Cardiac septum (tissue), 1 donor: ENCODE measurements at places on chromosomes 6 and 20. TPM values are rescaled to one million over a fixed set of nuclear protein-coding genes. Genes with fewer than 3 reads are reported as not detected.

The DEFB124 gene
- total RNA-seq = not detected

- DNase-seq = no peak
Measured at GRCh38 chr6:6660339-6661045, 72.0 kb downstream of the LY86 start.

- DNase-seq = no peak
Measured at GRCh38 chr6:15580326-15580725, 82.5 kb downstream of the DTNBP1 start.

GRCh38 chr6:156423075-156423474, 354.1 kb upstream of the ARID1B start:
- no peak for DNase-seq

The SLC35A1 gene
- 10.9 TPM for total RNA-seq

DNA sequence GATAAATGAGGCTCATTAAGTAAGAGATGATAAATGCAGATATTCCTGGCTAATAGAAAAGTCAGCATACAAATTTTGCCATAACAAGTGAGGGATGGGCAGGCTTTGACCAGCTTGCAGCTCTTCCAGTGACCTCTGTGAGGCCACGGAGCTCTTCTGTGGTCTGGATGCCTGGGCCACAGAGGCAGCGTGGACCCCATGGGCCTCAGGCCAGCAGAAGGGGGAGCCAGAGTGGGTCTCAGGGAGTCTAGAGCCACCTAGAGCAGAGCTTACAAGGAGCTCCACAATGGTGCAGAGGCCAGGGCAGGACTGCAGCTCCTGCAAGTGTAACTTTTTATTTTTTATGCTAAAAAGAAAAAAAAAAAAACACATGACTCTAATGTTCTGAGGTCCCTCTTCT, 165.1 kb downstream of the ARID1B start:
- no peak for DNase-seq

DNA sequence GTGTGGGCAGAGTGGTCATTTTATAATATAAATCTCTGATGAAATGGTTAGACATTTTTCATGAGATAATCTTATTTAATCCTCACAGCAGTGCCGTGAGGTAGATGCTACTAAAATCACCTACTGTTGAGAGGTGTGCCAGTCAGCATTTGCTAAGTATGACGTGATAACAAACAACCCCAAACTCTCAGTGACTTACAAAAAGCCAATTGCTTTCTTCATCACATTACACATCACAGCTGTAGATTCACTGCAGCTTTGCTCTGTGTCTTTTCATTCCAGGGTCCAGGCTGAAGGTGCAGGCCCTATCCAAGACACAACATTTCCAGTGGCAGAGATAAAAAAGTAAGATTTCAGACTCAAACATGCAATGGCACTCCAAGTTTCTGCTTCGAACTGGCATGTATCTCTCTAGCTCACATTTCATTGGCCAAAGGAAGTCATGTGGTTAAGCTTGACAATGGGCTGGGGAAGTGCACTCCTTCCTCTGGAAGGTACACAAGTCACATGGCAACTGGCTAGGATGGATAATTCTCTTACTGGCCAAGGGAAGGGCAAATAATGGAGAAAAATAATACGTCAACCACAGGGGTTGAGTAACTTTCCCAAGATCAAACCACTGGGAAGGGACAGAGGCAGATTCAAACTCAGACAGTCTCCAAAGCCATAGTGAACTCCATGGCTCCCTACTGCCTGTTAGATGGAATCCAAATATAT, 69.5 kb upstream of the EPB41L1 start:
- no peak for DNase-seq

GRCh38 chr20:41339957-41340326, 679 bp upstream of the LPIN3 start:
- DNase-seq = peak; percentile 89

The HLA-F gene
- total RNA-seq = 40.4 TPM

The ZNF165 gene
- total RNA-seq = 0.13 TPM

GRCh38 chr20:9710685-9711084, 128.2 kb downstream of the PAK5 start:
- no peak for DNase-seq

DNA sequence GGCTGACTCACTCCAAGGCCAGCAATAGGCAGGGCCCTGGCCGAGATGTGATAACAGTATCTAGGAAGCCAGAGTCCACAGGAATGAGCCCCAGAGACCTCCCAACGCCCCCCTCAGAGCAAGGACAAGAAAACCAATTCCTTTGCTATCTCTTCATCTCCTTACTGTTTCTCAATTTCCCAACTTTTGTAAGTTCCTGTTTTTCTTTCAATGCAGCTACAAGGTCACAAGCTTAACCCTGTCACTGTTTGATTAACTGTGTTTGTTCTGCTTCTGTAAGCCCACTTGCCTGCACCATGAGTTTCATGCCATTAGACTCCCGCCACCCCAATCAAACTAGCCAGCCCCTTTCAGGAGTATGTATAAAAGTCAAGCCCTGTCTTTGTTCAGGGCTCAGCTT, 3.5 kb downstream of the FKBP1C start:
- DNase-seq = no peak

DNA sequence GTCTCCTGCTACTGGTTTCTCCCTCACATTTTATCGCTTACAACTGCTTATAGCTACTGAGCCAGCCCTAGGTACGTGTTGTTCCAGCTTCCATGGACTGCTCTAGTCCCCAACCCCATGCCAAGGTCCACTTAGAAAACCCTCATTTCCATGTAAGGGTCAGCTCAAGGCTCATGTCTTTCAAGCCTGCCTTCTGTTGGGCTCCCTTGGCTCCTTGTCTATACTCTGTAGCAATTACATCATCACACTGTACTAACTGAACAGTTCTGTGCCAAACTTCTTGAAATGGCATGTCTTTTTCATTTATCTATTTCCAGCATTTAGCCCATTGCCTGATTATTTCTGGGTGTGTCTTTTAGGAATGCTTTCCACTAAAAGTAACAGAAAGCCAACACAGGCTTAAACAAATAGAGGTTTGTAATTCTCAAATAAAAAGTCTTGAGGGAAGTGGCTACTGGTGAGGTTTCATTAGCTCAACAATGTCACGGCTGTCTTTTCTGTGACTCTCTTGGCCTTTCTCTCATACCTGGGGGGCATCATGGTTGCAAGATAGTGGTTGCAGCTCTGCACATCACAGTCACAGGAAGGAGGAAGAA, 317.6 kb downstream of the TPBG start:
- DNase-seq = no peak

DNA sequence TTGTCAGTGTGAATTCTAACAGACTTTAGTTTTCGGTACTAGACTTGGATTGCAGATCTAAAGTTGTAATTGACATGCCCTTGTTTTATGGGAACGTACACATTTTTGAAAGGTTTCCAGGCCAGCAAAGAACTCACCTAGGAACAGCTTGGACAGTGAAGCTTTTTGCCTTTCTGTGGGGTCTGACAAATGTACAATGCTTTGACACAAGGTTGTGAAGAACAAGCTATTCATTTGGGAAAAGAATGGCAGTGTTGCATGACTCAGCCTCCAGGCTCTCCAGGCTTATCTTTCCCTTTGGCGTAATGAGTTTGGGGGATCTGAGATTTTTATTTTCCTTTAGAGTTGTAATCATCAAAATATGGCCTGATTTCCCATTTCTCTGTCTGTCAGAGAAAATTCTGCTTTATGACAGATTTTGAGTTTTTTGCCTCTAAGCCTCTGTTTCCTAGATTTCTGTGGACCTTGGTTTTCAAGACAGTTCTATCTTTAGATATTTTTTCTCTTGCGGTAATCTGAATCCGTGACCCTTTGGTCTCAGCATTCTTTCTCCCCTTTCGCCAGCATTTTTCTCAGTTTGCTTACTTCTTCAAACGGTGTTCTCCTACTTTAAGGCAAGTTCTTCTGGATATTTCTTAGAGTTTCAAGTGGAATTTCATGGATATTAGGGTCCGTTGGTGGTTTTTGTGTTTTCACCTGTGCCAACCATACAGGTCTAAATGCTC, 221.0 kb downstream of the ADGB start:
- DNase-seq = no peak

GRCh38 chr6:54299542-54300269, 8.5 kb upstream of the TINAG start:
- no peak for DNase-seq

The SERPINB1 gene
- 26.4 TPM for total RNA-seq

The NT5E gene
- 5.9 TPM for total RNA-seq

DNA sequence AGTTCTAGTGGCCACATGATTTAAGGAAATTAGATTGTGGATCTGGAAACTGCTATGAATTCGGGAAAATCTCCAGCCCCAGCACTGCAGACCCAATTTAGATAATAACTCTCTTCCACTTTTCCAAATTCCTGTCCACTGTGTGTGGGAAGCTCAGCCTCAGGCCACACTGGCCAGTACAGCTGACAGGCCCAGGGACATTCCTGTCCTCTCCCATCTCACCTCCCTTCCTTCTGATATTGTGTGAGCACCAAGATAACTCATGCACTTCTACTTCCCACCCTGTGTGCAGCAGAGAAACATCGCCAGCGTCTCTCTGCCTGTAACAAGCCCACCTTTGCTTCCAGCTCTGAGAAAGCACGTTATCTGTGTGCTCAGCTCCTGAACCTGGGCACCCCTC, 145.1 kb upstream of the RREB1 start:
- DNase-seq = no peak

- no peak for DNase-seq
Measured at GRCh38 chr6:110573537-110573936, 97.1 kb upstream of the SLC22A16 start.

The MMP24OS gene
- total RNA-seq = 63.4 TPM

The CDK19 gene
- 8.3 TPM for total RNA-seq

DNA sequence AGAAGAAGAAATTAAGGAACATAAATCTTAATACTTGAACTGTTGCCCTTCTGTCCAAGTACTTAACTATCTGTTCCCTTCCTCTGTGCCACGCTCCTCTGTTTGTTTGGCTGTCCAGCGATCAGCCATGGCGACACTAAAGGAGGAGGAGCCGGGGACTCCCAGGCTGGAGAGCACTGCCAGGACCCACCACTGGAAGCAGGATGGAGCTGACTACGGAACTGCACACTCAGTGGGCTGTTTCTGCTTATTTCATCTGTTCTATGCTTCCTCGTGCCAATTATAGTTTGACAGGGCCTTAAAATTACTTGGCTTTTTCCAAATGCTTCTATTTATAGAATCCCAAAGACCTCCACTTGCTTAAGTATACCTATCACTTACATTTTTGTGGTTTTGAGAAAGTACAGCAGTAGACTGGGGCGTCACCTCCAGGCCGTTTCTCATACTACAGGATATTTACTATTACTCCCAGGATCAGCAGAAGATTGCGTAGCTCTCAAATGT, 17.1 kb downstream of the IRF4 start:
- DNase-seq = no peak

- DNase-seq = no peak
Measured at GRCh38 chr6:159665868-159666635, 27.0 kb downstream of the SOD2 start.

The KIF13A gene
- 145 TPM for total RNA-seq

The DACT2 gene
- 0.48 TPM for total RNA-seq

The PAX1 gene
- total RNA-seq = 0.35 TPM

- DNase-seq = no peak
Measured at GRCh38 chr20:3679749-3680700, 1.8 kb downstream of the ADAM33 start.

The BCAS1 gene
- total RNA-seq = not detected

DNA sequence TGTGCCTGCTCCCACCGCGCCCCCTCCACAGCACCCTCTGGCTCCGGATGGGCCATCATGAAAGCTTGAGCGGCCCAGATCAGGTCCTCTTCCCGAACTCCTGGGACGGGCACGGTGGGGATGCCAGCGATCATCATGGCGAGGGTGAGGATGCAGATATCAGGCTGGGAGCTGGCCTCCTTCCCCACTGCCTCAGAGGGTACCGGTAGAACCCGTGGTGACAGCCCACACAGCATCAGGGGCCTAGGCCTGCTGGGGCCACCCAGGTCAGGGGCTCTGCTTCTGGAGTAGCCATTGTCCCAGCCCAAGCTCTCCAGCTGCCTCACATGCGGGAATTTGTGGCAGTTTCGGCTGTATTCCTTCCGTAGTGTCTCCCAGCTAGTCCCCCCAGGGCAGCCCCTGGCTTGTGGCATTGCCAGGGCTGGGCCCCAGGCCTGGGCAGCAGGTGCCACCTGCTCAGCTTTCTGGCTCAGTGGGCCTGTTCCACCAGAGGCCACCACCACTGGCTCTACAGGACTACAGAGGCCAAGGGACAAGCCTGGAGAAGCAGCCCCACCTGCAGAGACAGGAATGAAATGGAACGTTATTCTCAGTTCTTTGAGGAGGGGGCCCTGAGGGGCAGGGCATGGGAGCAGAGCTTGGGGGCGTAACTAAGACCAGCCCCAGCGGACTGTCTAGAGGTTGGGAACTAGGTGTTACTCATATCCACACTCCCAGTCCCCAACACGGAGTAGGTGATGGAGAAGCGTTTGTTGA, 654 bp downstream of the SPATA25 start:
- no peak for DNase-seq

The CD24 gene
- 0.78 TPM for total RNA-seq

DNA sequence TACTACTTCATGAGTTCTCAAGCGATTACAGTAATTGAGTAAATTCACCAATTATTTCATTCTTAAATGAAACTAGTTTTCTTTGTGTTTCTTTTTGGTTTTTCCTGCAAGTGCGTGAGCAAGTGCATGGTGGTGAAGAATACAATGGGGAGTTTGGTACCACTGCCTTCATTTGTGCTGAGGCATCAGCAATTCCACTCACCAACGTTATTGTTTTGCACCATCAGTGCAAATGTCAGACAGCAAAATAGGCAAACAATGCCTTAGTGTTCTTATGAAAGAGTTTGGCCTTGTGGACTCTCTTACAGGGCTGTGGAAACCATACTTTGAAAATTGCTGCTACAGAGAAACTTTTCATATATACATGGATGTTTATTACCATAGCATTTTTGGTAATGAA, 8.2 kb downstream of the CDH26 start:
- no peak for DNase-seq

DNA sequence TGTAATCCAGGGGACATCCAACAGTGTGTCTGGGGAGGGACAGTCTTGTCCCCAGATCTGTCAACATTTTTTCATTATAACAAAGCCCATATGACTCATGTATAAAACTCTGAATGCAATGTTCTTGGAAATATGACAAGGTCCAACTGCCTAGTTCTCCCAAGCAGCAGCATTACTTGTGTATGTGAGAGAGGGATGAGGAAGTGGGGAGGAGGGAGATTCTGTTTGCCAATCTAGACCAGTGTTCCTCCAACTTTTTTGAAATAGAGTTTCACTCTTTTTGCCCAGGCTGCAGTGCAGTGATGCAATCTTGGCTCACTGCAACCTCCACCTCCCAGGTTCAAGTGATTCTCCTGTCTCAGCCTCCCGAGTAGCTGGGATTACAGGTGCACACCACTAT, 394.8 kb downstream of the DHX35 start:
- DNase-seq = no peak
